CD4-positive, alpha-beta T cell treated with Interleukin-15 for 1 hour (primary cell): ENCODE measurements at places on chromosomes 13 and 19.

GRCh38 chr13:95050800-95051615 is 250.2 kb downstream of the ABCC4 start:
- no peak for DNase-seq

DNA sequence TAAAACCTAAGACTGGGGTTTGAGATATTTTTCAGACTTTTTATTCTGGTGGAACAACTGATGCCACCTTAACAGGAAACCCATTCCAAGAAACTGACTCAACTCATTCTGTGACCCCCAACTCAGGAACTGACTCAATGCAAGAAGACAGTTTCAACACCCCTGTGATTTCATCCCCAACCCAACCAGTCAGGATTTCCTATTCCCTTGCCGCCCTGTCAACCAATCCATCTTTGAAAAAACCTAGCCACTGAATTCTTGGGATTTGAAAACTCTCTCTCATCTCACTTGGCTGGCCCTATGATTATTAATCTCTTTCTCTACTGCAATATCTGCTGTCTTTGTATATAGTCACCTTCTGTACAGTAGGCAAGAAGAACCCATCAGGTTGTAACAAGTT is 1211.9 kb upstream of the ATXN8OS start:
- DNase-seq, result no peak

- no peak for DNase-seq
Measured at GRCh38 chr19:47375694-47376588, 26.8 kb downstream of the DHX34 start.

DNA sequence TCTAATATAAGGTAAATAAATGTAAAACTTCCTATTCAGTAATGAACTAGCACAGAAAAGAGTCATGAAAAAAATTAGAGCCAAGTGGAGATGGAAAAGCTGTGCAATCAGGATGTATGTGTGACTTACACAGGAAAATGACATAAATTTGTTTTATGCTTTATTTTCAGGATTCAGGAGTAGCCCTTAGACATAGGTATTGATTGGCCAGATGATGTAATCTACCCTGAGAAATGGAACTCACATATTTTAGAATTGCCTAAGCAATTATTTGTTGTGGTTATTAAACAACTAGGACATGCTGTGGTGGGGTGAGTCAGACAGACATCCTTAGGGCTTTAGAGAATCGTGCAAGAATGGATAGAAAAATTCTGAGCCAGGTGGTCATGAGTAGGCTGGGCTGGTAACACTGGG is 110.6 kb downstream of the PCDH9 start:
- DNase-seq, result no peak

- no peak for DNase-seq
Measured at GRCh38 chr13:46101484-46102254, 3.2 kb downstream of the CPB2 start.
